ENCODE measurements at places on chromosomes 12 and 14.

- DNase-seq = no peak
Measured at GRCh38 chr14:50830044-50830931, 674 bp downstream of the NIN start.

DNA sequence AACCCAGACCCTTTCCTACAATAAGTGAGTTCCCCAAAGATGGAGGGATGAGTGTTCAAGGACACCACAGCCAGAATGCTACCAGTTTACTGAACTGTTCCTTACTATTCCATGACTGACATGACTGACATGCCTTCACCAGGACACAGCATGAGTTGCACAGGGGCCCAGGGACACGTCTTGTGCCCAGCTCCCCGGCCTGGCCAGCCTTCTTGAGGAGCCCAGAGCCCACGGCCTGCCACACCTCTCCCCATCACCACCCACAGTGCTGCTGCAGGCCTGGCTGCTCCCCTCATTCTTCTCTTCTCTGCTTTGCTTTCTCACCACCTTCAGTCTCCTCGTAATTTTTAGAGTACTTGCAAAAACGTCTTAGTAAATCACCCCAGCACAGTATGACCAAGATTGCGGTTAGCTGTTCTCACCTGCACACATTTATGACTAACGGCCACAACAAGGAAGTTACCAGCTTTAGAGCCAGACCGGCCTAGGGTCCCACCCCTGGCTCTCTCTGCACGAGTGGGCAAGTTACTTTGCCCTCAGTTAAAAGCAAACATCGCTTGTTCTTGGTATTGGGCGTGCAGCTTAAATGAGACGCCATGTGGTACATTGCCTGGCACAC lies 18.5 kb downstream of the PPP2R5E start:
- no peak for DNase-seq

DNA sequence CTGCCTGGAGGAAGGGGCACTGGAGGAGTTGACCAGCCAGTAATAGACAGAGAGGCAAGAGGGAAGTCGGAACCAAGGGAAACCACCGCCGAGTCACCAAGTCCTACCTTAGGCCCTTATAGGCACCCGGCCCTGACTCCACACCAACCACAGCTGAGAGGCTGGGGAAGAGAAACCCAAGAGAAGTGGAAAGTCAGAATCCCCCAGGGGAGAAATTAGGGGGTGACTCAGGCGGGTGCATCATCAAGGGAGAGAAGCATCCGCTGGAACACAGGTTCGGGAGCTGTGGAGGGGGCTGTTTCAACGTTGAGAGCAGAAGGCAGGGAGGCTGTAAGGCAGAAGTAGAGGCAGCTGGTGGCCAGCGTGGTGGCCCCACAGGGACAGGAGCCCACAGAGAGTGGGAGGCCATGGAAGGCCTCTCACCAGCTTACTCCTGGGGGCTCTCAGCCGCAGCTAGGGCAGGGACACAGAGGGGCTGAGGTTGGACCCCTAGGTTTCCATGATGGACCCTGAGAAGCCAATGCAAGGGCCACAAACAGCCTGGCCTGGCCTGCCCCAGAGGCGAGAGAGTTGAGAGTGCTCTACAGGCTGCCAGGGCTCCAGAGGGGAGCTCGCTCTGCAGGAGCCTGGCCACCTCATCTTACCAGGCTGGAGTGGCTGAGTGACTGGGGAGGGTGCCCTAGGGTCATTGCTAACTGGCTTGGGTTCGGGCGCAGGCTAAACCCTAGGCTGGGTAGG lies 1.4 kb upstream of the TRMT61A start:
- no peak for DNase-seq

DNA sequence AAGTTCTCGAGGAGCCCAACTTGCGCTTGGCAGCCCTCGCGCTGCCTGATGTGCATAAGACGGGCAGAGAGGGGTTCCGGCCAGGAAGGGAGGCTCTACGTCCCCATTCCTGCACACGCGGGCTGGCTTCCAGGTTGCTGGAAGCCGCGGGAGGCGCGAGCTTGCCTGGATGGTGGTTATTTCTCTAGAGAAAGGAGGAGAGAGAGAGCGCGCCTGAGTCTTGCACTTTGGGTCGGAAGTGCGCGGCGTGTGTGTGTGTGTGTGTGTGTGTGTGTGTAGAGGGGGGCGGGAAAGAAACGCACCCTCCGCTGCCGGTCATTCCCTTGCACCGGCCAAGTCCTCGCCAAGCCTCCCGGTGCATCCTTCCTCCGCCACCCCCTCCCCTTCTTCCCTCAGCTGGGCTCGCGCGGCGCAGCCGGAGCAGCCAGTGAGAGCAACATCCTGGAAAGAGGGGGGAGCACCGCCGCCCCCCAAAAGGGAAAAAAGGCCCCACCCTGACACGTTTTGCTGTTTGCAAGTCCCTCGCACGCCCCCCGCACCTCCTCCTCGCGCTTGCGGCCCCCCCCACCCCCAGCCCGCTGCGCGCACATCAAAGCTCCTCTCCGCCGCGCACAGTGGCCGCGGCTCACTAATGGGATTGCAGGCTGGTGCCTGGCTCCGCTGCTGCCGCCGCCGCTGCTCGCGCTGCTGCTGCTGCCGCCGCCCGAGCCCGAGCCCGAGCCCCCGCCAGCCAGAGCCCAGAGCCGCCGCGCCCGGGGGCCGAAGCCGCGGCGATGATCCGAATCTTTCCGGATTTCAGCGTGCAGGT lies 4.4 kb upstream of the NPAS3 start:
- no peak for DNase-seq

GRCh38 chr12:31494455-31494854 lies 96.5 kb downstream of the DENND5B start:
- no peak for DNase-seq

DNA sequence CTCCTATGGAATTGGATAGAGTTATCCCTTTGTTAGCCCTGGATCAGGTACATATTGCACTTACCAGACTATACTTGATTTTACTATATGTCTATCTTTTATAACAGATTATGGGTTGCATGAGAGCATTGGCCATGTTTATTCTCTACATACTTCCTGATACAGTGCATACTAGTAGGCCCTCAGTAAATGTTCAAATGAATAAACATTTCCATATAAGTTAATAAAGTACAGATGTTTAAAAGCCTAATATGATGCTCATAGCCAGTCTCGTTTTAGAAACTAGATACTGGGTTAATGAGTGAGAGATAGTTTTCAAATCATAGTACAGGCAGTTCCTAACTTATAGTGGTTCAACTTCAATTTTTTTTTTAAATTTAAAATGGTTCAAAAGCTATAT lies 39.5 kb upstream of the TOMM20L start:
- no peak for DNase-seq

- DNase-seq = no peak
Measured at GRCh38 chr14:42480255-42480654, 873.6 kb downstream of the LRFN5 start.

- no peak for DNase-seq
Measured at GRCh38 chr14:33232031-33232430, 293.4 kb downstream of the NPAS3 start.

DNA sequence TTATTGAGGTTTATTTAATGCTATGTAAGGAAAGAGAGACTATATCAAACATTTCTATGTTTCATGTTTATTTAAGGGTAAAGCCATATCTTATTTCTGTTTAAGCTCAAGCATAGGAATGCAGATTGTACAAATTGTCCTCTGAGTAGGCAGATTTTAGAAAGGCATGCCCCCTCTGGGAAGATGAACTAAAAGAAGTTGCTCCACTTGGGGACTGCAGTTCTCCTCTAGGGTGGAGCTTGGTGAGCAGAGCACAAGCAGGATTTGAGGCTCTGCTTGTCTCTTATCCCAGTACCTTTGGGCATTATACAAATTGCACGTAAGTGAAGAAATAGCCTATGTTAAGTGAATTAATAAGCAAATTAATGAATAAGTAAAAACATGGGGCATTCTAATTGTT lies 96.2 kb upstream of the PDE3A start:
- DNase-seq = no peak

DNA sequence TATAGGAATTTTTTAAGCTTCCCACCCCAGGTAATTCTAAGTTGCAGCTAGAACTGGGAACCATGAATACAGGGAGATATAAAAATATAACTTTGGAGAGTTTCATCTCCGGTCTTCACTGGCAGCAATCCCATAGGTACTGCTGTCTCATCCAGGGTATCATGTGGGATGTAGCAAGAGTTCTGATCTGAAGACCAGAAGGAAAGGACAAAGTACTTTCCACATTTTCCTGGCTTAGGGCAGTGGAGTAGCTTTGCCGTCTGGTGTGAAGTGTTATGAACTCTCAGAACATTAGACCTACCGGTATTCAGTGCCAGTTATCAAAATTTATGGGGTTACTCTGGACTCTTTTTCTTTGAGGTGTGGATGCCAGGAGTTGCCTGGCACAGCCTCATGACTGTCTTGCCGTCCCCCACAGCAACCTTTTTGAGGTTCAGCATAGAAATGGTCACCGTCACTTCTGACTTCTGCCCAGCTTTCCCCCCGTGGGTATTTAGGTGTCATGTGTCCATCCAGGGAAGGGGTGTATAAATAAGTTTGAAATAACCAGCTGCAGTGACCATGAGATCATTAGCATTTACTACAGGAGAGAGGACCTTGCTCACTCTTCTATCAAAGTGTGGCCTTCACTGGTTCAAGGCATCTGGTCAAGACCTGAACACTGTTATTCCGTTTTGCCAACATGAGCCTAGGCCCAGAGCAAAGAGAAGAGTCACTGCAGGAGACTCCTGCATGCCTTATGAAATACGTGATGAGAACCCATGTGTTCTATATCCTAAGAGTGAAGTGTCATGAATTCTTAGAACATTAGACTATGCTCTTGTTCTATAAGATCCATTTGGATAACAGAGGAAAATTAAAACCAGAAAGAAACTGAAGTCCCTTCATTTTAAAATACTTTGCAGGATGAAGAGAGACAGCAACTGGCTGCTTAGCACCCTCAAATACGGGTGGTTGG lies 22.2 kb downstream of the TMEM233 start:
- DNase-seq = no peak

DNA sequence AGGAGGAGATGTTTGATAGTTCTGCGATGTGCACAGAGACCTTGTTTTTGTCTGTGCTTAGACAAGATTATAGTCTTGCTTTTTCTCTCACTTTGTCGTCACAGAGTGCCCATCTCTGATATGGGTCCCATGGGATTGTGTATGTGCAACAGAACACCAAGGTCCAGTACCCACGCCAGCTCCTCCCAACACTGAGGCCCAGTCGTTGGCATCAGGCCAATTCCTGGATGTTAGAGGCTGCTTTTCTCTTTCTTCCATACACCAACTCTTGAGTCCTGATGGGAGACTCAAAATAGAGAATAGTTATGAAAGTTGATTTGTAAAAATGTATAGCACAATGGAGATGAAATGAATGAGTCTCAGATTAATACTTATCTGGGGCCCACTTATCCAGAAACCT lies 22.7 kb upstream of the PRMT8 start:
- no peak for DNase-seq

- no peak for DNase-seq
Measured at GRCh38 chr14:22002860-22003284, 329.3 kb upstream of the OR4E1 start.

- no peak for DNase-seq
Measured at GRCh38 chr14:38238332-38238731, 17.6 kb downstream of the CLEC14A start.

- no peak for DNase-seq
Measured at GRCh38 chr14:88793259-88793625, 489 bp upstream of the EML5 start.

- no peak for DNase-seq
Measured at GRCh38 chr12:124410354-124411175, 115.7 kb downstream of the RFLNA start.

DNA sequence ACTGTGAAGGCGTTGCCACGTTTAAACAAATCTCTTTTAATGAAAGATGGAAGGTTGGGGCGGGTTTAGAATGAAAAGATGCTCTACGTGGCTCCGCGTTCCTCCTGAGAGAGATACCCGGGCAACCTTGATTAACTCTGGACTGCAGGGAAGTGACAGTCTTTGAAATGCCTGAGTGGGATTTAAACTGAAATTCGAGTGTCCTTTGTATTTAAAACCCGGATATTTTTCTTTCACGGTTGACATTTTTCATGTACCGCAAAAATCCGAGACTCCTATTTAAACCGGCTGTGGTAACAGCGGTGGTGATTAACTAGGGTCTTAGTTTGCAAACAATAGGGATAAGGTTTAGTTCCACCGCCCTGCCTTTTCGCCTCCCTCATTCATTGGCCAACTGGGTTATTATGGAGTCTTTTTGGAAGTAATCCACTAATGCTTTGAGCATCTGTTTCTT lies 707 bp downstream of the G2E3 start:
- DNase-seq = no peak

GRCh38 chr12:29711381-29711780 lies 72.4 kb downstream of the TMTC1 start:
- DNase-seq = no peak

GRCh38 chr12:6866920-6867412 lies 365 bp upstream of the TPI1 start:
- no peak for DNase-seq

GRCh38 chr12:30485230-30485890 lies 210.3 kb downstream of the IPO8 start:
- DNase-seq = no peak

DNA sequence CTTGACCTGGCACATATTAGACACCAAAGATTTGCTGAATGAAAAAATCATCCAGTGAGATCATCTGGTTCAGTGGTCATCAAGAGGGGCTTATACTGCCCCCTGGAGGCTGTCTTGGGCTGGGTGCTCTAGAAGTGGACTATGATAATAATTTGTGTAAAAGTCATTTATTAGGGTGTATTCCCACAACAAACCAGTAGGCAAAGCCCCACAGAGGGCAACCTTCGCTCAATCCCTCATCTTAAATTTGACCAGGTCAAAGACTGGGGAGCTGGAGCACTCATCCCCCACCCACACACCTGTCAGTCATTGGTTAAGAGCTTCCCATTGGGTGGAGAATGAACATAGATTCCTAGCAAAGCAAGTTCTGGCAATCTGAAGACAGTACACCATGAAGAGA lies 20.0 kb upstream of the FICD start:
- peak; percentile 17 for DNase-seq

DNA sequence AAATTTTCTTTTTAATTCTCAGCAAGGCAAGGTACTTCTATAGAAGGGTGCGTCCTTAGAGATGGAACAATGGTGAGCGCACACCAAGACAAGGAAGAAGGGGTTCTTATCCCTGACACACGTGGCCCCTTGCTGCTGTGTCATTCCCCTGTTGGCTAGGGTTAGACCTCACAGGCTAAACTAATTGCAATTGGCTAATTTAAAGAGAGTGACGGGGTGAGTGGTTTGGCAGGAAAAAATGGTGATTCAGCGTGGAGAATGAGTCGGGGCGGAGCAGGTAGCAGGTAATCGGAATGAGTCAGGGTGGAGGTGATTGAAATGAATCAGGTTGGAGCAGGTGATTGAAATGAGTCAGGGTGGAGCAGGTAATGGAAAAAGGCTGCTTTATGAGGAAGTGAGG lies 36.3 kb upstream of the HECTD1 start:
- DNase-seq = no peak

- DNase-seq = no peak
Measured at GRCh38 chr14:59354666-59355065, 110.5 kb downstream of the GPR135 start.

- DNase-seq = no peak
Measured at GRCh38 chr12:15527201-15528080, 205.1 kb downstream of the PTPRO start.

GRCh38 chr12:25497021-25497420 lies 56.1 kb downstream of the LMNTD1 start:
- DNase-seq = no peak
